HFFc6 (cell line): ENCODE measurements at places on chromosomes 12 and 14.

DNA sequence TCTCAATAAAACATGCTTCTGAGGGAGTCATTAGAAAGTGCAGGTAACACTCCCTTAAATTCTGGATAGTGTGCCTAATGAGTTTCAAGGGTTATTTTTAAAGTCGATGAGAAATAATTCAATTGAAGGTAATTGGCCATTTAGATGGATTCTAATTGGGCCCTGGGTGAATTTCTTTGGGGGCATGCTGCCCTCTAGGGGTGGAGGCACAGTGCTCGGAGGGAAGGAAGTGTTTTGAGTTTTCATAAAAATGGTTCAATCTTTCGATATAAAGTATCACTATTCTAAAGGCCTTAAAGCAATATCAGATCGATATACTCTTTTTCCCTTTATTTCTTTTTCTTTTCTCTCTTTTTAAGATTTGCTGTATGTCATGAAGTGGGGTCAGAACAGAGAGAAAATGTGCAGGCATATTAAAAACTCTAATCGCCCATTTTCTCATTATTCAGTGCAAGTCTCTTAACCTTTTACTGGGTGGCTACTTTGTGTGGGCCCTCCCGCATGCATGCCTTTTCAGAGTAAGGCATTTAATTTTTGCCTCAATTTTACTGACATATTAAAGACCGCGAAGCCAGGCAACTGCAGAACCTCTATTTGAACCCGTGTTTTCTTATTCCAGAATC is 25.5 kb downstream of the NKX2-8 start:
- no peak overlapping the region for H3K4me3 ChIP-seq
- H3K36me3 ChIP-seq = no peaks in the 10 kb centered on the region
- H3K27ac ChIP-seq = no peak overlapping the region
- H3K27me3 ChIP-seq = peaks cover 15% of the 10 kb centered on the region
- H3K4me1 ChIP-seq = no peaks in the 10 kb centered on the region

DNA sequence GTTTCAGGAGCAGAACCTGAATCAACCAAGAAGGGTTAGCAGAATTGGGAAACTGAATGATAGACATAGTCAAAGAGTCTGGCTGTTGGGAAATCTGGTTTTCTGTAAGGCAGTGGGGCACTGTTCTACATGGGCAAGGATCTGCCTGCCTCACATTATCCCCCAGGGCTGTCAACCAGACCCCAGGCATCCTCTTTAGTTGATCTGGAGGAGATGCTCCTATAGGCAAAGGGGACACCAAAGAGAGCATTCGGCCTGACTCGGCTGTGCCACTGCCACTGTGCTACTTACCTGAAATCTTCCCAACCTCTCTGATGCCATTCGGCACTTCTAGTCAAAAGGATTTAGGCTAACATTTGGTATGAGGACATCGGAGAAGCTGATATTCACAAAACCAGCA is 4.1 kb downstream of the ISCU start:
- H3K36me3 ChIP-seq = peaks cover 17% of the 10 kb centered on the region; the same call in 1 of the 2 replicates
- no peak for DNase-seq
- peaks cover 3% of the 10 kb centered on the region; the same call in 1 of the 2 replicates for H3K27me3 ChIP-seq
- no peak overlapping the region for H3K4me3 ChIP-seq
- peaks cover 45% of the 10 kb centered on the region for H3K4me1 ChIP-seq

DNA sequence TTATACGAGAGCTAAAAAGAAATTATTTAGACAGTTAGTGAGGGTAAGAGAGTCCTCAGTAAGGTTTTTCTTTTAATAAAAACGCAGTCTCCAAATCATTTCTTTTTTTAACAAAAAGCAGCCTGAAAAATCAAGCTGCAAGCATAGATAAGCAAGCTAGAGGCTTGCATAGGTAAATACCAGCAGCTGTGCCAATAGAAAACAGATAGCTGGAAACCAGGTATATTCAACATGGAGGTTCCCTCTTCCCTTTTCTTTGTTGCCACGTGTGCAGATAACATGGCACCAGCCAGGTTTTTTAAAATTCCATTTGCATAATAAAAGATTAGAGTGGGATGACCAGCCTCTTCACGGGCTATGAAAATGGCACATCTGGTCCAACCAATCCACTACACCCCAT is 6.1 kb upstream of the PRKAB1 start:
- H3K36me3 ChIP-seq = no peaks in the 10 kb centered on the region
- H3K4me1 ChIP-seq = peaks cover 15% of the 10 kb centered on the region
- H3K4me3 ChIP-seq = no peak overlapping the region
- peaks cover 10% of the 10 kb centered on the region for H3K27me3 ChIP-seq
- DNase-seq = no peak

GRCh38 chr12:41905073-41905758 is 239.5 kb downstream of the GXYLT1 start:
- no peak overlapping the region for H3K27ac ChIP-seq
- no peaks in the 10 kb centered on the region for H3K4me1 ChIP-seq

- H3K4me1 ChIP-seq = peaks cover 55% of the 10 kb centered on the region
- peak overlapping the region; percentile 24; the same call in 1 of the 2 replicates for H3K27ac ChIP-seq
- H3K36me3 ChIP-seq = peaks cover 47% of the 10 kb centered on the region
- H3K4me3 ChIP-seq = peak overlapping the region; percentile 3; the same call in 1 of the 2 replicates
- peak; percentile 11 for DNase-seq
- no peaks in the 10 kb centered on the region for H3K27me3 ChIP-seq
Measured at GRCh38 chr14:64440494-64440893, 24.8 kb upstream of the AKAP5 start.

GRCh38 chr12:121085506-121086353 is 46.7 kb upstream of the OASL start:
- no peak overlapping the region for H3K27ac ChIP-seq
- DNase-seq = no peak
- H3K27me3 ChIP-seq = peaks cover 13% of the 10 kb centered on the region
- no peaks in the 10 kb centered on the region for H3K36me3 ChIP-seq

DNA sequence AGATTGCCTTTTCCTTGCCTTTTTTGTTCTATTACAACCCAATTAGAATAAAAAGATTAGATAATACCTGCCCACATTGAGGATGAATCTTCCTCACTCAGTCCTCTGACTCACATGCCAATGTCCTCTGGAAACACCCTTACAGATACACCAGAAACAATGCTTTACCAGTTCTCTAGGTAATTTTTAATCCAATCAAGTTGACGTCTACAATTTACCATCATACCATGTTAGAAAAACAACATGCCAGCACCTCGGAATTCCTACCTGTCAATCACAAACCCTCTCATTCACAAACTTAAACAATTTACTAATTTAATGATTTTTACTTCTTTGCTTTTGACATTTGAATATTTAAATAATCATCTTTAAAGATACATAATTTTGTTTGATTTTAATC is 953.8 kb downstream of the TRHDE start:
- no peak for DNase-seq
- H3K27ac ChIP-seq = no peak overlapping the region
- no peak overlapping the region for H3K4me3 ChIP-seq
- H3K27me3 ChIP-seq = no peaks in the 10 kb centered on the region
- H3K4me1 ChIP-seq = no peaks in the 10 kb centered on the region

- peak overlapping the region; percentile 67 for H3K27ac ChIP-seq
- H3K27me3 ChIP-seq = no peaks in the 10 kb centered on the region
- H3K4me1 ChIP-seq = peaks cover 47% of the 10 kb centered on the region
- peak overlapping the region; percentile 58 for H3K4me3 ChIP-seq
Measured at GRCh38 chr12:76329159-76329558, 19.1 kb downstream of the BBS10 start.

GRCh38 chr14:104263675-104264358 is 125.4 kb downstream of the KIF26A start:
- no peak overlapping the region for H3K27ac ChIP-seq
- 0 out of 2 replicates have a peak, but pooled peaks cover 6% of the 10 kb centered on the region for H3K36me3 ChIP-seq

DNA sequence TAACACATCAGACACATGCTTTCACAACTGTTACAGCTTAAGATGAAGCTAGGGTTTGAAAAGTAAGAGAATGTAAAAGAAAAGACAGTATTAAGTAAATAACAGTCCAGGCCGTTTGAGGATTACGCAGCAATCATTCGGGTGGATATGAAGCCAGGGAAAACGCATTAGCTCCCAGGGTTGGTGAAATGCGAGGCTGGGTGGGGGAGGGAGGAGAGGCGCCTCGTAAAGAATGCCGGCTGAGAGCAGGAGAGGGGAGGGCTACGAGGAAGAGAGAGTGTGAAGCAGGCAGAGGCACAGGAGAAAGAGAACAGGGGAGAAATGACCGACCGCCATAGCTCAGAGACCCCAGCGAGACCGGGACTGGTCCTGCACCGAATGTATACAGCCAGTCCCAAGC is 73.0 kb downstream of the IQSEC3 start:
- H3K27ac ChIP-seq = no peak overlapping the region
- no peak overlapping the region for H3K4me3 ChIP-seq
- H3K4me1 ChIP-seq = no peaks in the 10 kb centered on the region
- peaks cover 63% of the 10 kb centered on the region for H3K27me3 ChIP-seq
- no peaks in the 10 kb centered on the region for H3K36me3 ChIP-seq

DNA sequence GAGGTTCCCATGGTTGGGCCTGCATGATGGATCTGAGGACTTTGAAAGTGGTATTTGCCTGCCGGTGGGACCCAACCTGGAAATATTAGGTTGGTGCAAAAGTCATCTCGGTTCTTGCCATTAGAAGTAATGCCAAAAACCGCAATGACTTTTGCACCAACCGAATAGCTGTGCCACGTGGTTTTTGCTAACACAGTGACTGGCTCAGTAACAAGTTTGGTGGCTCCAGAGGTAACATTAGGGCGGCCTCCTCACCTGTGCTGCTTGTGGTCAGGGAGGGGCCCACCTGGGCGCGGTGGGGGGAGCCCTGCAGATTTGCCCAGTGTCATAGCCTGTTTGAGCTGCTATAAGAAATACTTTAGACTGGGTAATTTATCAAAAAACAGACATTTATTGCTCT is 1.8 kb downstream of the BDKRB2 start:
- DNase-seq = no peak
- H3K36me3 ChIP-seq = peaks cover 8% of the 10 kb centered on the region
- peaks cover 4% of the 10 kb centered on the region for H3K27me3 ChIP-seq
- H3K4me1 ChIP-seq = peaks cover 57% of the 10 kb centered on the region
- H3K4me3 ChIP-seq = peak overlapping the region; percentile 90

DNA sequence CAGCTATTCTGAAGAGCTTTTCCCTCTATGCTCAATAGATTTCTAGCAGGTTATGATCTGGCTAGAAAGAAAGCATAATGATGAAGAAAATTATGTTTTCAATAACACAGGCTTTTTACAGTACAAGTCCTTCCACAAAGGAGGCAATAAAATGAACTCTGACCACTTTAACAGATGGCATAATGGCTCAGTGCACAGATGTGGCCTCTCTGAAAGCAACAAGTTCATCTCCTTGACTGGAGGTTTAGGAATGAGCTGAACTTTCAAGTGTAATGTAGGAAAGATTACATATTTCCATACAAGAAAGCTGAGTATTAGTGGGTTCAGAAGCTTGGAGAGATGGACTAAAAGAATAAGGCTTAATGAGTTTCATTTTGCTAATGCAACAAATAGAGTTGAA is 147.4 kb downstream of the EFCAB11 start:
- no peak for DNase-seq
- H3K27ac ChIP-seq = no peak overlapping the region
- H3K27me3 ChIP-seq = no peaks in the 10 kb centered on the region
- peaks cover 17% of the 10 kb centered on the region for H3K4me1 ChIP-seq
- H3K36me3 ChIP-seq = no peaks in the 10 kb centered on the region

- no peak for DNase-seq
- peaks cover 2% of the 10 kb centered on the region for H3K27me3 ChIP-seq
- no peak overlapping the region for H3K4me3 ChIP-seq
- no peaks in the 10 kb centered on the region for H3K4me1 ChIP-seq
- no peaks in the 10 kb centered on the region for H3K36me3 ChIP-seq
Measured at GRCh38 chr14:71187633-71188356, 280.5 kb downstream of the PCNX1 start.

- peak overlapping the region; percentile 52 for H3K27ac ChIP-seq
- peak overlapping the region; percentile 34 for H3K4me3 ChIP-seq
- H3K27me3 ChIP-seq = peaks cover 2% of the 10 kb centered on the region
- H3K4me1 ChIP-seq = peaks cover 61% of the 10 kb centered on the region
- DNase-seq = no peak
- H3K36me3 ChIP-seq = peaks cover 54% of the 10 kb centered on the region
Measured at GRCh38 chr12:123391546-123392343, 7.8 kb downstream of the KMT5A start.

- DNase-seq = no peak
- no peak overlapping the region for H3K4me3 ChIP-seq
- H3K36me3 ChIP-seq = no peaks in the 10 kb centered on the region
- no peak overlapping the region for H3K27ac ChIP-seq
- H3K4me1 ChIP-seq = no peaks in the 10 kb centered on the region
Measured at GRCh38 chr14:39762576-39763401, 330.6 kb upstream of the FBXO33 start.

GRCh38 chr14:24167469-24168114 is 4.3 kb upstream of the REC8 start:
- H3K4me3 ChIP-seq = no peak overlapping the region
- H3K4me1 ChIP-seq = peaks cover 6% of the 10 kb centered on the region; the same call in 1 of the 2 replicates
- DNase-seq = no peak
- H3K27me3 ChIP-seq = no peaks in the 10 kb centered on the region; the same call in 1 of the 2 replicates
- peaks cover 14% of the 10 kb centered on the region; the same call in 1 of the 2 replicates for H3K36me3 ChIP-seq
- H3K27ac ChIP-seq = no peak overlapping the region

- no peak for DNase-seq
- H3K4me3 ChIP-seq = no peak overlapping the region
- H3K4me1 ChIP-seq = peaks cover 23% of the 10 kb centered on the region
- H3K27me3 ChIP-seq = peaks cover 1% of the 10 kb centered on the region; the same call in 1 of the 2 replicates
- no peaks in the 10 kb centered on the region; the same call in 1 of the 2 replicates for H3K36me3 ChIP-seq
Measured at GRCh38 chr12:42802785-42803189, 213.2 kb upstream of the PRICKLE1 start.

GRCh38 chr14:95163132-95163531 is 5.8 kb upstream of the DICER1 start:
- no peaks in the 10 kb centered on the region for H3K27me3 ChIP-seq
- no peak for DNase-seq
- no peak overlapping the region for H3K27ac ChIP-seq
- peaks cover 2% of the 10 kb centered on the region for H3K4me1 ChIP-seq
- no peak overlapping the region for H3K4me3 ChIP-seq

DNA sequence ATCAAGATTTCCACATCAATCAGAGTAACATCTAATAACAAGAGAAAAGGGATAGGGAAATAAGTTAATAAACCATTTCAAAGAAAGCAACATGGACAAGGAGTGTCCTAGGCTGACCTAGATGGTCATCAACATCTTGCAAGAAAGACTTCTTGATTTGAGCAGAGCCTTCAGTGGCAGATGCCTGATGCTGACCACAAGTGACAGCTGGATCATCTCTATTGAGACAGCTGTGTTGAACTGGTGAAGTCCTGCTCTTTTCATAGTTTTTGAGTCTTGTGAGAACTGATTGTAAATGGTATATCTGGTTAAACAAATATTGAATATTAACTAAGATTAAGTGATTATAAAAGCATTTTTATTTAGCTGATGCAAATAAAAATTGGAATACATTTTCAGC is 1083.6 kb upstream of the LRFN5 start:
- no peaks in the 10 kb centered on the region for H3K27me3 ChIP-seq
- no peaks in the 10 kb centered on the region for H3K4me1 ChIP-seq
- no peak overlapping the region for H3K27ac ChIP-seq
- no peaks in the 10 kb centered on the region for H3K36me3 ChIP-seq

DNA sequence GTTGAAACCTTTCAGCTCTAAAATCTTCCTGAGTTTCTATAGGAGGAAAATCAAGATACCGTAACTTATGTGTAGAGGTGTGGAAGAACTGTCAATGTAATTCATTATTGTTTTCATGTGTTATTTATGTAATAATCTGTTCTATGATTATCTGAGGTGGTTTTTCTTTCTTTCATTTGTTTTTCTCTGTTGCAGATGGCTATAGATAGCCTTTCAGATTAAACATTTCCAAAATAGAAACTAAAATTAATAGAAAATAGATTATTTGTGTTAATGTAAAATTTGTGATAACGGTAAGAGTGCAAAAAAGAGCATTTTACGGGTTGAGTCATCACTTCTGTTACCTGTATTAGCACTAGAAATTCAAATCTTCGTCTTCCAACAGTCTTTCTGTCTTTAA is 128.8 kb downstream of the SYNE2 start:
- no peaks in the 10 kb centered on the region for H3K36me3 ChIP-seq
- H3K4me3 ChIP-seq = no peak overlapping the region
- DNase-seq = no peak
- no peaks in the 10 kb centered on the region; the same call in 1 of the 2 replicates for H3K27me3 ChIP-seq
- no peak overlapping the region for H3K27ac ChIP-seq
- H3K4me1 ChIP-seq = no peaks in the 10 kb centered on the region
